ENCODE measurements at places on chromosomes 2 and 18.

GRCh38 chr2:223915071-223915470, 30.1 kb downstream of the WDFY1 start:
- DNase-seq = no peak

DNA sequence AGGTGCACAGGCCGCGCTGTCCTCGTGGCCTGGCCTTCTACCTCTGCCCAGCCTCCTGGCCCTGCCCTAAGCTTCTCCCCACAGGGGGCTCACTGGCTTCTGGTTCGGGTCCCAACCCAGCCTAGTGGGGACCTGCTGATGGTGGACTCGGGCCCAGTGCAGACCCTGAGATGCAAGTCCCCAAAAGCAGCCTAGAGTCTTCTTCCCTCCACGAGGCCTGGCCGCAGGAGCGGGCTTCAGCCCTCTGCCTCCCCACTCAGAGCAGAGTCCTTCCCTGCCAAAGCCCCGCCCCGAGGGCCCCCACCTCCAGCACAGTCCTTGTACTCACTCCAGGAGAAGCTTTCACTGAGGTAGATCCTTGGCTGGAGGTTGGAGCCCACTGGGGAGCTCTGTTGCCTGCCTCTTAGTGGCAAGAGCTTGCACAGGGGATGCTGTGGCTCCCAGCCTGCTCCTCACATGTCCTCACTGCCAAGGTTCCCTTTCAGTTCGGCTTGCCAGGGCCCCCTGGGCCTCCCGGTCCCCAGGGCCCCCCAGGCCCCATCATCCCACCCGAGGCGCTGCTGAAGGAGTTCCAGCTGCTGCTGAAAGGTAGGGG, 3.6 kb downstream of the ERFE start:
- no peak for DNase-seq

DNA sequence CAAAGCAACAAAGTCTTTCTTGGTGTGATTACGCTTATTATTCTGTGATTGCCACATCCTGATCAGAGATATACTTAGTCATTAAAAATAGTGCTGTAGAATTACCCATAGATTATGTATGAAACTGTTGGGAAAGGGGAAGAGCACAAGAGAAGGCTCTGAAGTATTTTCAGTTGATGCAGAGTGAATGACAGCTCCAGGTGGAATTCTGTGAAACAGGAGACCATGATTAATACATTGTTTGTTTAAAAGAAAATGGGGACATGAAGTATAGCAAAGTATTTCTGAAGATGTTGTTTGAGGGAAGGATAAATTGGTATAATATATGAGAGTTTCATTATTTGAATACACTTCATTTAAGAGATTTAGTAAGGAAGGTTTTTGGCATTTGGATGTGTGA, 307.6 kb upstream of the CDH20 start:
- no peak for DNase-seq

- DNase-seq = no peak
These were observed 94.2 kb upstream of the MAP4K3 start for GRCh38 chr2:39531220-39531777.

- no peak for DNase-seq
These were observed 449.2 kb upstream of the DCC start for GRCh38 chr18:51890762-51891161.

- DNase-seq = no peak
These were observed 39.7 kb downstream of the ADI1 start for GRCh38 chr2:3479430-3480320.

DNA sequence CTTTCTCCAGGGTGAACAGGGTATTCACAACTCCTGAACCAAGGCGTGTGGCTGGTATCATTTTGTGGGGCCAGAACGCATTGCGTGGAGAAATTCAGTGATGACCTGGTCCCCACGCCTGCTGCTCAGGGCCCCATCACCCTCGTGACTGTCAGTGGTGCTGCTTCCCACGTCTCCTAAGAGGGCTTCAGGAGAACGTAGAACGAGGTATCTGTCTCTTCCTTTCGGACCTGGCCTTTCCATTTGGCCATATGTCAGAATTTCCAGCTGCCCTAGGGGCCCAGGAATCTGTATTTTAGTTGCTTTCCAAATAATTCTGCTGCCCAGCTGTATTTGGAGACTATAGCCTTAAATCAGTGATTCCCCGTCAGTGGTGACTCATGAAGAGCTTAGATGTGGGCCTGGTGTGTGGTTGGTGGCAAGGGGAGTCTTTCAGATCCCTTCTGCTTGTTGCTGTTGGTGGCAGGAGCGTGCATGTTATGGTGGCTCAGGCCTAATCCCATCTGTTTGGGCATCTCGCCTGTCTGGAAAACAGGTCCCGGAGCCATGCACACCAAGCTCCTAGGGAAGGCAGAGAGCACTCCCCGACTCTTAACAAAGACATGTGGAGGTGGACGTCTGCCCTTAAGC, 56.4 kb downstream of the NPAS2 start:
- no peak for DNase-seq

Measured in putamen (tissue), 1 donor.